ENCODE measurements at places on chromosomes 1 and 21.

DNA sequence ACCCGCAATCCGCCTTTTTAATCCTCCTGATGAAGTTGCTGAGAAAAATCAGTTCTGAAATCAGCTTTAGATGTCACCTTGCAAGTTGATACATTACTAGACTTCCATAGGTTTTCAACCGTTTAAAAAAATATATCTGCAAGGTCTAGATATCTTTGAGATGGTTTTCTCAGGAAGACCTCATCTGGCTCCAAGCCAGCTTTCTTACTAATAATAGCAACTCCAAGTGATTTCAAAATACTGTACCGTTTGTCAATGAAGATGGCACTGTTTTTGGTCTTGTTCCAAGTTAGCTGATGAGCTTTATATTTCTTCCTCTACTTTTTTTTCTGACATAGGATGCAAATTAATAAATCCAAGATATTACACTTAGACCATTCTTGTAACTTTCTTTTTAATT, 40.3 kb downstream of the LRRC8C start:
- no peak for DNase-seq

DNA sequence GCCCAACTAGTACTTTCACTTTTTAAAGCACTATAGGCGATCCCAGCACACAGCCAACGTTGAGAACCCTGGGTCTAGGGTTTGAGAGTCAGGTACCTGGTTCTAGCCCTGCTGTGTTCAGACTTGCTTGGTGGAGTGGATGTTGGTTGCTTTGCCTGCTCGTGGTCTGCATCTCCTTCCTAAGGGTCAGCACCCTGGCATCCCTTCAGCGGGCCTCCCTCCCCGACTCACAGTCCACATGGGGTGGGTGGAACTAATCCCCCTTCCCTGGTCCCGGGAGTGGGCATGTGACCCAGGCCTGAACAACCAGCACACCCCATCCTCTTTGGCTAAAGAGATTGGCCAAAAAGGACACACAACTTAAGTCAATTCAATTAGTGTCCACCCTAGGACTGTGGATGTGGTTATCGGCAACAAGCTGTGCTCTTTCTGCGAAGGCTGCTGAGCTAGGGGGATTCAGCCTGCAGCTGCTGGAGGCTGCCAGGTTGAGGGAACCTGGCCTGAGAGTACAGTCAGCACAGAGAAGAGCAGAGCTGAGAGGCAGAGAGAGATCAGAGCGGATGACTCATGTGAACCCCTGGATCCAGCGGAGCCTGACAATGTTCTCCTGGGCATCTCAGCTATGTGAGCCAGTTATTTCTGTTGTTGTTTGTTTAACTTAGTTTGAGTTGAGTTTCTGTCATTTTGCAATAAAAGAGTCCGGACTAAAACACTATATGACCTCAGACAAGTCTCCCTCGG, 138.9 kb downstream of the ACTL8 start:
- no peak for DNase-seq

DNA sequence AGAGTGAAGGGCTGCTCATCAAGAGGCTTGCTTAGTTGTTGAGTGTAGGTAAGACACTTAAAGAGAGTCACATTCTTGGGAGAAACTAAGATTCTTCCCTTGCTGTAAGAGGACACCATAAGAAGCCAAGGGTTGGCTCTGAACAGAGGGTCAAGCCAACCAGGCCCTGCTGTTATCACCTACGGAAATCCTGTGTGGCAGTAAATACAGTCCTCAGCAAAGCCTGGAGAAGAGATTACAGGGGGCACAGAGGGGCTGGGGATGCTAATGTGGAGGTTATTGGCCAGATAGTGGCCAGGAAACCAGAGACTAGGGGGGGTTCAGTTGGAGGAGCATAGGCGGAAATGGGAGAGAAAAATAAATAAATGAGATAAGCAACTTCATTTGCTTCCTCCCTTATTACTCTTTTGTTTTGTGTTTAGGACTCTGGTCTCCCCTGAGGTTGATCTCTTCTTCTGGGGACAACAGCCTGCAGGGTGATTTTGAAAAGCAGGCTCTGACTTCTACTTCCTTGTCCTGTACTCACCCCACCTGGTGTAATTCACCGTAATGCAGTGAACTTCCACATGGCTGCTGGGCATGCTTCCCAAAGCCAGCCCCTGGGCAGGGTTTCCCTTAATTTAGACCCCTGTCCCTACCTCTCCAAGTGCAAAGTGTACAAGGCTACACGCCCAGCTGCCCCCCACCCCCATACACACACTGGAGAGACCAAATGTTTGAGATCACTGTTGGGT, 40.9 kb downstream of the MTARC1 start:
- DNase-seq, result no peak

GRCh38 chr1:26786437-26787380, 1.0 kb upstream of the PIGV start:
- peak; percentile 94 for DNase-seq

- DNase-seq, result no peak
Measured at GRCh38 chr21:44582055-44582454, 1.7 kb upstream of the KRTAP10-5 start.

- DNase-seq, result no peak
Measured at GRCh38 chr1:164565357-164565756, 6.4 kb downstream of the PBX1 start.

DNA sequence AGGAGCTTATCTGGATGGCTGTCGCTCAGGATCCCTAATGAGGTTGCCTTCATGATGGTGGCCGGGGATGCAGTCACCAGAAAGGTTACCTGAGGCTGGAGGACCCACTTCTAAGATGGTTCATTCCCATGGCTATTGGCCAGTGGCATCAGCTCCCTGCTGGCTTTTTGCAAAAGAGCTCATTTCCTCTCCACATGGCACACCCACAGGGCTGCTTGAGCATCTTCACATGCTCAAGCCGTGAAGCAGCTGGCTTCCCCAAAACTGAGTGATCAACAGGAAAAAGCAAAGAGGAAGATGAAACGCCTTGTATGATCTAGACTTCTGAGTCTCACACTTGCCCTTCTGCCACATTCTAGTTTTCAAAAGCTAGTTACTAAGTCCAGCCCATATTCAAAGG, 124.6 kb upstream of the CXADR start:
- no peak for DNase-seq

DNA sequence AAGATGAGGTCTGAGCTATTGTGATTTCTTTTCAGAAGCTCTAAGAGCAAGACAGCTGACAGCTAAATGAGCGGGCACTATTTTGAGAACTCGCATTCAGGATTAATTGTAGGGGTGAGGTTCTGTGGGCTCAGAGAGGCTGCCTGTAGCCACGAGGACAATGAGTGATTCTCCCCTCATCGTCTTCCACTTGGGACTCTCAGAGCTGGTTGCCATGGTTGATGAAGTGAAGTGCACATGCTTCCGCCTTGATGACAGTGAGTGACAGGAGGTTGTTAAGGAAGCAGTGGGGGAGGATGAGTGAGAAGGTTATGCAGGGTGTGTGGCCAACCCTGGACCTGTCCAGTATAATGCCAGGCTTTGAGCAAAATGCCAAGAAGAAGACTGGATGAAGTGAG, 341.7 kb downstream of the PCP4 start:
- DNase-seq, result no peak

- peak; percentile 80 for DNase-seq
Measured at GRCh38 chr1:59143133-59143487, 153.8 kb upstream of the FGGY start.

- no peak for DNase-seq
Measured at GRCh38 chr1:111818081-111818480, 62.4 kb downstream of the DDX20 start.

GRCh38 chr1:36157973-36158826, 2.2 kb downstream of the MAP7D1 start:
- DNase-seq, result no peak

GRCh38 chr1:10388387-10388715, 10.5 kb upstream of the PGD start:
- DNase-seq, result no peak

GRCh38 chr1:85088408-85088784, 40.1 kb upstream of the MCOLN3 start:
- DNase-seq, result no peak

- no peak for DNase-seq
Measured at GRCh38 chr1:35173491-35173890, 19.5 kb downstream of the SFPQ start.

- DNase-seq, result peak; percentile 37
Measured at GRCh38 chr1:212858461-212859265, 588 bp downstream of the FLVCR1 start.

GRCh38 chr1:180252638-180253536, 22.8 kb downstream of the LHX4 start:
- peak; percentile 29 for DNase-seq

- peak; percentile 25 for DNase-seq
Measured at GRCh38 chr1:172496678-172497077, 36.3 kb upstream of the SUCO start.

DNA sequence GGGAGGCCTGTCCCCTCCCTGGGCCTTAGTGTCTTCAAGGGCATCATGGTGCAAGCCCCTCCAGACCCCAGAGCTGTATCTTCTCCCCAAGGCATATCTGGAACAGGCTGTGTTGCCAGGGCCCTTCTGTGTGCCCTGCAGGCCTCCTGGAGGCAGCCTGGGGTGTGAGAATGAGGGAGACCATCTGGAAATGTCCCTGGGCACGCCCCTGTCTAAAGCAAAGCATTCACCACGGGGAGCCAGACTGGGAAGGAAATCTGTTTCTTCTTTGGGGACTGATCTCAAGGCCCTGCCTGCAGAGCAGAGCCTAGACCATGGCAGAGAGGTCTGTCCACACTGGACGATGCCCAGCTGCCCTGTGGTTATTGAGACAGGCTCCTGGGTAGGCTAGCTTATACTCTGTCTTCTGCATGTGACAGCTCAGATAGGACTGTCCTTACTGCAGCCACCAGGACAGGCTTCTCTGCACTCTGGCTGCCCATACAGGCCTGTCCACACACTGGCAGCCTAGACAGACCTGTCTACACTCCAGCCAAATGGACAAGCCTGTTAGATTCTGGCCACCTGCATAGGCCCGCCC, 24.6 kb downstream of the PODN start:
- DNase-seq, result peak; percentile 50

DNA sequence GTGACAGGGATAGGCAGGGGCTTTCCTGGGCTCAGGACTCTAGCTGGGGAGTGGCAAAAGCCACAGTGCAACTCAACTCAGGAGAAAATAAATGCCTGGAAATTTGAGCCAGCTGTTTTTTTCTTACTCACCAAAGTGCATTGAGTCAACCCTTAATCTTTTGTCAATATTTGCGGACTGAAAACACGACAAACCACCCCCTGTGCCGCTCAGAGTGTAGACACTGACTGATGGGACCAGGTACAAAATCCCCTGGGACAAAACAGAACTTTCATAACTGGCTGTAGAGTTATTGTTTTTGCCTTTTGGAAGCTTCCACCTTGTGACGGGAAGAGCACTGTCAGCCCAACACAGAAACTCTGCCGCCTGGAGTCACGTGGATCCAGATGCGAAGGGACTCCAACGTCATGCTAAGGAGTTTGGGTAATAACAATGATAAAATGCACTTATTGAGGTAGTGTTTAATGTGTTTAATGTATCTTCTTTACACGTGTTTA, 164.6 kb downstream of the PLPP3 start:
- DNase-seq, result no peak

GRCh38 chr1:6001992-6002576, 9.9 kb upstream of the NPHP4 start:
- no peak for DNase-seq

DNA sequence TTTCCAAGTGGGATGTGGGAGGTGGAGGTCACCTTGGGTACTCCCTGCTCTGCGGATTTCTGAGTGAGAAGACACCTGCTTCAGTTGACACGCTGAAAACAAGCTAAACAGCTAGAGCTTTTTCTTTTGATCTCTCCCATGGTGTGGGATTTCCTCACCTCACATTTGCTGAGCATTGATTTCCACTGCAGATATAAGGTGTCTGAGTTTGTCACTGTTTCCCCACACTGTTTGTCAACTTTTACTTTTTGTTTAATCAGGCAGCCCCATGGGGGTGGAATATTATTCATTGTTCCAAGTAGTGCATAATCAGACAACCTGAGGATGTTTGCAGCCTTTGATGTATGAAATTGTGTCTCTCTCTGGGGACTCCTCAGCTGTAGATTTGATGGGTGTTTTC, 49.5 kb downstream of the FASLG start:
- DNase-seq, result no peak

DNA sequence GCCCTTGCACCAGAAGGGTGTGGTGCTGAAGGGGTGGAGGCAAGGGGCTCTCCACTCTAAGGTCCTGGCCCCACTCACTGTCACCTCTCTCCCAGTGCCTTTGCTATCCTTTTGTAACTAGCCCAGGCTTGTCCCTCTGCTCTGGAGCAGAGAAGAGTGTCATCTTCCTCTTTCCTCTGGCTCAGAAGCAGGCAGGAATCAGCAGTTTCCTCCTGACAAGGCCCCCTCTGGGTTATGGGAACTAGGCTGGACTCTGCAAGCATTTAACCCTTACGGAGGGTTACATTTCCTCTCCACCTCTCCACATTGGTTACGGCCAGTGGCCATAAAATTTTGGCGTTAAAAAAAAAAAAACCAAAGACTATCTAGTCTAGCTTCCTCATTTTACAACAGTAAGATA, 30.4 kb downstream of the PLXNA2 start:
- DNase-seq, result no peak

GRCh38 chr1:17877316-17877715, 122.2 kb downstream of the ACTL8 start:
- no peak for DNase-seq

- DNase-seq, result no peak
Measured at GRCh38 chr1:204349602-204350001, 10.1 kb downstream of the PLEKHA6 start.

All from umbilical cord (tissue), 2 donors.